CD4-positive, alpha-beta memory T cell (primary cell): ENCODE measurements at places on chromosomes 12 and 14.

GRCh38 chr14:44979273-44979672 lies 17.3 kb downstream of the TOGARAM1 start:
- no peak for DNase-seq

DNA sequence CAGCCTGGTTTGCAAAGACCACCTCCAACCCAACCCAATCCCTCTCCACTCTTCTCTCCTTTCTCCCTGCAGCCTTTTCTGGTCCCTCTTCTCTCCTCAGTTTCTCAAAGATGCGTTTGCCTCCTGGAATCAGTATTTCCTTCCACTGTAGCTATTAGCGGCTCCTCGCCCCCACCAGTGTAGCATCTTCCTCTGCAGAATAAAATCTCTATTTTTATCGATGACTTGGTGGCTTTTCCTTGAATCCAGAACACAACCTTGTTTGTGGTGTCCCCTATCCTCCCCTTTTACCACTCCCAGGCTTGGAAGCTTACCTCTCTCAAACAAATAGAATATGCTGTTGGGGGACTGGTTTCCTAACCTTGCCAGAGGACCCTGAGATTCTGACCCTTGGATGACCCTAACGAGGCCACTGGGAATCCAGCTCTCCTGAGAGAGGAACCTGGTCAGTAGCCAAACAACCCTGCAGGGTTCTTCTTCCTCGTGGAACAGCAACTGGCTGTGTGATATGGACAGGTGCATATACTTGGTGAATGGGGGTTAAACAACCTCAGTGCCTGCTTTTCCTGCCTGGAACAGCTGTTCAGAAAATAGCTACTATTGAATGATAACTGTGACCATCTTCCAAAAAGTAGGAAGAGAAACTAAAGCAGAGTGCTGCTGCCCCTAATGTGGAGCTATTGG lies 4.4 kb downstream of the WNT1 start:
- DNase-seq: no peak

DNA sequence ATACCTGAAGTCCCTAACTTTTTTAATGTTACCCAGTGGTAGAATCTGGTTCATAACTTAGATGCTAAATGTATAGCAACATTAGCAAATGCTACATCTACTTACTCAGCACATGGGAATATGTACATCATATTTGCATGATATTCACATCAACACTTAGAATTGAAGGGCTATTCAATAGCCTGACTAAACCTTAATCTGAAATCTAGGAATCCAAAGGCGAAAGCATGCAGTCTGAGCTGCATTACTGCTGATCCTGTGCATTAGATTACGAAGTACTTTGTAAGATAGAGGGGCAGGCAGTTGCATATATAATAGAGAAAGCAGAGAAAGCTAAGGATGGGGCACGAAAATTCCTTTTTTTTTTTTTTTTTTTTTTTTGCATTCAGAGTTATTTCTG lies 40.4 kb downstream of the SLC38A4 start:
- DNase-seq: no peak

- no peak for DNase-seq
Measured at GRCh38 chr12:80714846-80715245, 1.9 kb upstream of the MYF5 start.

GRCh38 chr14:52125885-52126284 lies 57.0 kb upstream of the NID2 start:
- DNase-seq: no peak

GRCh38 chr14:102485693-102486512 lies 23.7 kb downstream of the ANKRD9 start:
- no peak for DNase-seq

GRCh38 chr12:32146074-32146873 lies 39.6 kb downstream of the BICD1 start:
- no peak for DNase-seq

- no peak for DNase-seq
Measured at GRCh38 chr12:83408146-83408545, 721.4 kb downstream of the TMTC2 start.

- no peak for DNase-seq
Measured at GRCh38 chr12:45290216-45290605, 74.3 kb downstream of the ANO6 start.

DNA sequence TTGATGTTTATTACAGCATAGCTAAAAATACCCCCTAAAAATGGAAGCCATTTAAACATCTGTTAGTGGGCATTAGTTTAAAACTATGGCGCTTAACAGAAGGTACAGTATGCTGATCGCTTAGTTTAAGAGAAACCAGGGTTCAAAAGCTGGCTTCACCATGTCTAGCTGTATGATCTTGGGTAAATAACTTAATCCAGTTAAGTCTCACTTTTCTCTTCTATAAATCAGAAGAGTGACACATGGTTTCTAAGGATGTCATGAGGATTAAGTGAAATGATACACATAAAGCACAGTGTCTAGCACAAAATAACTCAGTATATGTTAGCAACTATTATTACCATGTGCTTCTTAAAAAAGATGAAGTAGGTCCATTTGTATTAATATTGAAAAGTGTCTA lies 38.7 kb downstream of the STK38L start:
- DNase-seq: no peak

DNA sequence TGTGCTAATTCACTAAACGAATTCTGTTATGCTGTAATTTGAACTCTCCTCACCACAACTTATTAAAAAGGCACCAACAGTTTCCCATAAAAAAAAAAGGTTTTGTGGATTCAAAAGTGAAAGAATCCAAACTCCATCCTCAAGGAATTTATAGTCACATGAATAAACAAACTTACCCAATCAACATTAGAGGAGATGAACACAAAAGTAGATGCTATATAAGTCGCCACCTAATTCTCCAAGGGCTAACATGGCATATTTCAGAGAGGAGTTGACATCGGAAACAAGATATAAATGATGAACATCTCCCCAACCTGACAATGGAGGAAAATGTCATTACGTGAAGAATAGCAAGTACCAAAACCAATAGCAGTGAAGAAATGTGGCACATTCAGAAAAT lies 265.5 kb upstream of the PRKD1 start:
- no peak for DNase-seq

DNA sequence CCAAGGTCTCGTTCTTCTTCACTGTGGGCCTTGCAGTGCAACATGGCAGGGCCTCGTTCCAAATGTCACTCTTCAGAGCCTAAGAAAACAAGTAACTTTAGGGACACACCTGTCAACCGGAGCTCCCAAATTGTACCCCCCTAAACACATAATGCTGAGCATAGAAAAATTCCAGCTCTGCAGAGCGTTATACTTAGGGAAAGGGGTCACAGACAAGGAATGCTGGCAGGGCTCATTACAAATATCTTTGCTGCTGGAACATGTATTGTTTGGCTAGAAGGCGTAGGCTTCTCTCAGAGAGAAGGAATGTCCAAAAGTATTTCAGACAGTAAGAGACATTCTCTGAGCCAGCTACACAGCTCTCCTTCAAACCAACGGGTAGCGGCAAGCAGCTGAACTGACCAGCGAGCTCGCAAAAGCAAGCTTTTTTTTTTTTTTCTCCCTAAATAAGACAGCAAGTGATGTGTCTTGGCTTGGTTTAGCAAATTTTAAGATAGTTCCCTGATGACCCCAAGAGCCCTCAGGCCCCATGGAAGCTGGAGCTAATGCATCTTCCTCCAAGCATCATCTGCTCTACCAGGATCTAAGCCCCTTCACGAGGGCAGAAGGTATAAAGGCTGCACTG lies 24.5 kb downstream of the SSH1 start:
- no peak for DNase-seq

GRCh38 chr14:95143808-95144620 lies 13.3 kb downstream of the DICER1 start:
- no peak for DNase-seq

GRCh38 chr12:57048423-57049118 lies 1.4 kb downstream of the MYO1A start:
- DNase-seq: no peak

GRCh38 chr14:37594238-37594970 lies 645 bp downstream of the FOXA1 start:
- no peak for DNase-seq

DNA sequence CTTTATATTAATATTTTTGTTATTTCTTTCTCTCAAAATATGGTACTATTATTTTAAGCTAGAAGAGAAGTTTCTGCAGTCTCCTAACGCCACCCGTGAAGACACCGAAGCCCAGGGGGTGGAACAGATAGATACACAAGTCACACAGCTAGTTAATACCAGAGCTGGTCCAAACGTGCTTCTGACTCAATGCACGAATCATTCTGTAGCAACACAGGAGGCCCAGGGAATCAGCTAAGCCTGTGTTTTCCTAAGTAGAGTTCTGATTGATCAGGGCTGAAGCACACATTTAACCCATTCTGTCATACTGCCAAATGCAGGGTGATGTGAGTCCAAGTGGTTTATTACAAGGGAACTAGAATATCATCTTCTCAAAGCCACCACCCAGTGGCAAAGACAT lies 116.9 kb upstream of the PWP1 start:
- no peak for DNase-seq

DNA sequence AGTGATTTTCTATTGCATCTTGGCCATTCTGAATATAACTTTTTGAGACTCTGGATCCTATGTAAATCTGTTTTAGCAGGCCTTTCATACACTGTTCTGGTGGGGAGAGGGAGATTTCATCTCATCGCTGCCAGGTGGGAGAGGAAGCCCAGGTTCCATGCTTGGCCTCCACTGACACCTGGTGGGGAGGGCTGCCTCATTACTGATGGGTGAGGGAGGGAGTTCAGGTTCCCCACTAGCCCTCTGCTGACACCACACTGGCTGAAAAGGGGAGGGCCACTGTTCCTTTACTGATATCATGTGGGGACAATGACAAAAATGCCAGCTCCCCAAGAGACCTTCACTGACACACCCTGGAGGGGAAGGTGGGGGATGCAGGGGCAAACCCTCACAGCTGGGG lies 2.4 kb upstream of the GALNT8 start:
- DNase-seq: no peak

- no peak for DNase-seq
Measured at GRCh38 chr12:131002216-131002631, 48.5 kb downstream of the ADGRD1 start.

DNA sequence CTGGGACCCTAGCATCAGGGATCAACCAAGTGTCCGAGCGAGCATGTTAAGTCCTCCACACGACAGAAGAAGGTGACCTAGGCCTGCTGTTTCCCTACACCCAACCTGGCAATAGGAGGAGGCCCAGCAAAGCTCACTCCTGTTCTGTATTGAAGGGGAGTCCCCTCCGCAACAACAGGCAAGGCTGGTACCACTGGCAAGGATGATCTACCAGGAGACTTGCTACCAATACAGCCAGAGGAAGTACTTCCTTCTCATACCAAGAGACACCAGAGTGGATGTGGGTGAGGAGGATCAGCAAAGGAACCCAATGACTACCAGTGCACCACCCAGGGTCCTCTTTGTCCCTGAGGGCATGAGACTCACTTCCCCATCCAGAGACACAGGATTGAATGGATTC lies 4.9 kb downstream of the KLRC1 start:
- no peak for DNase-seq

GRCh38 chr12:97535582-97535981 lies 73.0 kb downstream of the RMST start:
- DNase-seq: no peak

GRCh38 chr14:74308695-74309094 lies 6.0 kb upstream of the ABCD4 start:
- DNase-seq: no peak

GRCh38 chr14:81023095-81023710 lies 67.8 kb downstream of the TSHR start:
- DNase-seq: no peak

- no peak for DNase-seq
Measured at GRCh38 chr14:93025055-93025454, 90.7 kb downstream of the ITPK1 start.

DNA sequence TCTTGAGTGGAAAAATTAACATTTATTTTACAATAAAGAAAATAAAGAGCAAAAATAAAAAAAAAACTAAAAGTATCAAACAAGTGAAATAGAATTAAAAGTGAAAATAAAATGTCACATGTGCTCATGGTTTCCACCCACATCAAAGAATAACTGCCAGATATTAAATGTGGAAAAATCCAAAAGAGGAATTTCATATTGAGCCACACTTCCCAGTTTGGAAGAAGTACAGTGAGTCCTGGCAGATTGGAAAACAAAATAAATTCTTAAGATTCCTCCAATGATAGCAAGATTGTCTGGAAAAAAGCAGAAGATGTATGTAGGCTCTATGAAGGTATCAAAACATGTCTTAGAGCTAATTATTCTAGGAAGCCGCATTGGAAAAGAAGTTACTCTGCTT lies 1019.5 kb downstream of the SLC6A15 start:
- no peak for DNase-seq

- no peak for DNase-seq
Measured at GRCh38 chr12:52689239-52689638, 9.0 kb upstream of the KRT1 start.

DNA sequence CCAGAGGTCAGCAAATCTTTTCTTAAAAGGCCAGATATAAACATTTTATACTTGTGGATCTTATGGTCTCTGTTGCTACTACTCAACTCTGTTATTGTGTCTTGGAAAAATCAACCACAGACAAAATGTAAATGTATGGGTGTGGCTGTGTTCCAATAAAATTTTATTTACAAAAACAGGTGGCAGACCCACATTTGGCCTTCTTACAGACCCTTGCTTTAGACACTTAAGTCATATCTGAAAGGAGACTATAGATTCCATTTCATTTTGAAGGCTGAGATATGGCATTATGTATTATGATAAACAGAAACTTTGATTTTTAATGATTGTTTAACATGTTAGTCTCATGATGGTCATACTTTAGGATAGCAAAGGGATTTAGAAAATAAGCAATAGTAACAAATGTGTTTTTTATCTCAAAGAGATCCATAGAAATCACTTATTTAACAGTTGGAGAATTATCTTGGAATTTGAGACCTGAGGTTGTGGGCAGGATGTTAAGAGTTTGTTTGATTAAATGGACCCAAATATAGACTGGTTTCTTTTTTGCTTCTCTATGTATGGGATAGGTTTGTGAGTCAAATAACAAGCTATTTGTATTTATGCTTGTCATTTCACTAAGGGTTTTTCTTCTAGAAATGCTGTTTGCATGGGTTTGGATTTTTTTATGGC lies 51.2 kb downstream of the PPFIBP1 start:
- DNase-seq: no peak

GRCh38 chr12:111692575-111693210 lies 6.8 kb downstream of the ACAD10 start:
- no peak for DNase-seq

GRCh38 chr14:106665814-106666213 lies 1139.4 kb downstream of the TMEM121 start:
- no peak for DNase-seq

GRCh38 chr14:64641760-64642159 lies 62.5 kb upstream of the PLEKHG3 start:
- no peak for DNase-seq

- no peak for DNase-seq
Measured at GRCh38 chr12:24937553-24938244, 11.2 kb downstream of the BCAT1 start.

- no peak for DNase-seq
Measured at GRCh38 chr12:3150931-3151835, 74.0 kb downstream of the TSPAN9 start.
